A673 (cell line): ENCODE measurements at places on chromosomes 12 and 14.
A peak's percentile ranks its signal among the peaks of the same experiment; 100 is the strongest.

DNA sequence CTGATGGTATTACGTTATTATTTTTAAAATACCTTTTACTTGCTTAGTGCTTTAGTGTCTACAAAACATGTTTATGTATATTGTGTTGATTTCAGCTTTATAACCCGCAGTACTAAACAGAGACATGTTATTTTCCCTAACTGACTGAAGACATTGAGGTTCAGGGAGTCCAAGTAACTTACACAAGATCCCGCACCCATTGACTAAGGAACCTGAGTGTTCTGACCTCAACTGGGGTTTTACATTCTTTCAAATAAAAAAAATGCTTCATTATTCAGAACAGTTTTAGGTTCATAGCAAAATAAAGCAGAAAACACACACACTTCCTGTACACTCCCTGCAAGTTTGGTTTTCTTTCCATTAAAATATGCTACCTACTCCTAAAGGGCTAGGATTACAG is 60.4 kb upstream of the METAP2 start:
- no peak for DNase-seq

DNA sequence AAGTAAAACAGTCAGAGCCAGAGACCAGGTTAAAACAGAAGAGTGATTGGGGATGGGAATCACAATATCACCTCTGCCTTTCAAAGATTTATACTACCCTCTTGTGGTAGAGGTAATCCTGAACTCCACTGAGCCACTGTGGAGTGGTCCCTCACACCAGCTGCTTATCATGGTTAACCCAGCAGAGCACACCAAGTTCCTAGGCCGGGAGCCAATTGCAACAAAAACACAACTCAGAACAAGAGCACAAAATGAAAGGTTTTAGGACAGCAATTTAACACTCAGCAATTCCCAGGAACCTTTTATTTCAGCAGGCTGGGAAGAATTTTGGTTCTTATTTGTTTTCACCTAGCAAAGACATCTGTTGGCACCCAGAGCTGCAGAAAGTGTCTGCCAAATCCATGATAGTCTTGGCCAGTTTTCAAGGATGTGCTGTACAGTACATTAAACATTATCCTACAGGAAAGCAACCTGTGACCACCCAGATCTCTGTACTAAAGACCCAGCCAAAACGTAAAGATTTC is 220.5 kb upstream of the ATXN7L3B start:
- peak; percentile 93 for DNase-seq

- no peak for DNase-seq
Measured at GRCh38 chr12:82981150-82981549, 294.4 kb downstream of the TMTC2 start.

GRCh38 chr12:123242116-123242904 is 9.1 kb downstream of the MTRFR start:
- DNase-seq = peak; percentile 65

- peak; percentile 65 for DNase-seq
Measured at GRCh38 chr12:19553175-19553574, 113.9 kb downstream of the AEBP2 start.

GRCh38 chr14:51176839-51177238 is 63.2 kb upstream of the TMX1 start:
- peak; percentile 47 for DNase-seq

GRCh38 chr14:95774265-95775160 is 60.6 kb upstream of the TCL1A start:
- DNase-seq = peak; percentile 66

DNA sequence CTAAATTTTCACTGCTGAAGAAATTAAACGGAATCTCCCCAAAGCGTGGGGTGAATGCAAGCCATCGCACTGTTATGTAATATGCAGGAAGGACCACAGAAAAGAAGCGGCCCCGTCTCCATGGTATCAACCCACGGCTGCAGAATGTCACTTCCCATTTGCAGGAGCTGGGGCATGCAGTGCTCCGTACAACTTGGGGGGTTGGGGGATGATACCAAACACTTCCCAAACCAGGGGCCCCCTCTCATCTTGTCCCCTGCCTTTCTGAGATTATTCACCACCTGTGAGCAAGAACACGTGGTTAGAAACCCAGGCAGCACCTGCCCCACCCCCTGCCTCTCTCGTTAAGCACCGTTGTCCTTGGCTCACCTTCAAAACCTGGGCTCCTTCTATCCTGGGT is 505.1 kb upstream of the TMEM132C start:
- no peak for DNase-seq

DNA sequence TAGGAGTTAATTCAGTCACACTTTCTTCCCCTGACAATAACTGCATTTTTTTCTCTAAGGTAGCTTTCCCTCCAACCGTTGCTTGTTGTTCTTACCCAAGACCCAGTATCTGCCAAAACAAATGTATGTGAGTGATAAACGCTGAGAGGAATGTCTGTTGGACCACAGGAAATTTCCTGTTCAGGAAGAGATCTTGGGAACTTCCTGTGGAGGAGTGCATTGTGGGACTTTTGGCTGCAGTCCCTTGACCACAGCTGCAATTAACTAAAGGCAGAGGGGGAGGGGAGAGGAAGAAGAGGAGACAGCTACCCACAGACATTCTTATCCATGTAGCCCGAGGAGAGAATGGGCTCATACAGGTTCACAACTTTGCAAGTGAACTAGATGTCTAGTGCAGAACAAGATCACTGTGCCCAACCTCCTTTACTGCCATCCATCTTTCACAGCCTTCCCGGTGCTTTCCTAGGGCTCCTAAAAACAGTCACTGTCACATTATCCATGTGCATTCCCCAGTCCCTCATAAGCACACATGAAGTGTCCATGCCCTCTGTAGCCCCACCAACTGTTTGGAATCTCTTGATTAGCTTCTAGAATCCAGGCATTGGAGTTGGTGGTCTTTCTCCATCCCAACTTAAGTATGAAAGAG is 149.5 kb downstream of the ETV6 start:
- DNase-seq = peak; percentile 85

DNA sequence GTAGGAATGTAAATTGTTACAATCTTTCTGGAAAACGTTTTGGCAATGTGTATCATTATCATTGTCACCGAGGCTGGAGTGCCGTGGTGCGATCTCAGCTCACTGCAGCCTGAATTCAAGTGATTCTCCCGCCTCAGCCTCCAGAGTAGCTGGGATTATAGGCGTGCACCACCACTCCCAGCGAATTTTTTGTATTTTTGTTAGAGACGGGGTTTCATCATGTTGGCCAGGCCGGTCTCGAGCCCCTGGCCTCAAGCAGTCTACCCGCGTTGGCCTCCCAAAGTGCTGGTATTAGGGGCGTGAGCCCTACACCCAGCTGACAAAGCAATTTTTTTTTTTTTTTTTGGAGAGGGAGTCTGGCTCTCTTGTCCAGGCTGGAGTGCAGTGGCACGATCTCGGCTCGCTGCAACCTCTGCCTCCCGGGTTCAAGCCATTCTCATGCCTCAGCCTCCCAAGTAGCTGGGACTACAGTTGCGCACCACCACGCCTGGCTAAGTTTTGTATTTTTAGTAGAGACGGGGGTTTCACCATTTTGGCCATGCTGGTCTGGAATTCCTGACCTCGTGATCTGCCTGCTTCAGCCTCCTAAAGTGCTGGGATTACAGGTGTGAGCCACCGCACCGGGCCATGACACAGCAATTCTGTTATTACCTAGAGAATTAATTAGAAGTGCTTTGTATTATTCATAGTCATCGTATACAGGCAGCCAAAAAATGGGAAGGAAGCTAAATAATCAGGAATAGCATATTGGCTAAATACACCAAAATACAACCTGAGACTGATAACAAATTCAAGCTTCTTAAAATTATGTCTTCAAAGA is 1.2 kb downstream of the ACTR6 start:
- DNase-seq = no peak

DNA sequence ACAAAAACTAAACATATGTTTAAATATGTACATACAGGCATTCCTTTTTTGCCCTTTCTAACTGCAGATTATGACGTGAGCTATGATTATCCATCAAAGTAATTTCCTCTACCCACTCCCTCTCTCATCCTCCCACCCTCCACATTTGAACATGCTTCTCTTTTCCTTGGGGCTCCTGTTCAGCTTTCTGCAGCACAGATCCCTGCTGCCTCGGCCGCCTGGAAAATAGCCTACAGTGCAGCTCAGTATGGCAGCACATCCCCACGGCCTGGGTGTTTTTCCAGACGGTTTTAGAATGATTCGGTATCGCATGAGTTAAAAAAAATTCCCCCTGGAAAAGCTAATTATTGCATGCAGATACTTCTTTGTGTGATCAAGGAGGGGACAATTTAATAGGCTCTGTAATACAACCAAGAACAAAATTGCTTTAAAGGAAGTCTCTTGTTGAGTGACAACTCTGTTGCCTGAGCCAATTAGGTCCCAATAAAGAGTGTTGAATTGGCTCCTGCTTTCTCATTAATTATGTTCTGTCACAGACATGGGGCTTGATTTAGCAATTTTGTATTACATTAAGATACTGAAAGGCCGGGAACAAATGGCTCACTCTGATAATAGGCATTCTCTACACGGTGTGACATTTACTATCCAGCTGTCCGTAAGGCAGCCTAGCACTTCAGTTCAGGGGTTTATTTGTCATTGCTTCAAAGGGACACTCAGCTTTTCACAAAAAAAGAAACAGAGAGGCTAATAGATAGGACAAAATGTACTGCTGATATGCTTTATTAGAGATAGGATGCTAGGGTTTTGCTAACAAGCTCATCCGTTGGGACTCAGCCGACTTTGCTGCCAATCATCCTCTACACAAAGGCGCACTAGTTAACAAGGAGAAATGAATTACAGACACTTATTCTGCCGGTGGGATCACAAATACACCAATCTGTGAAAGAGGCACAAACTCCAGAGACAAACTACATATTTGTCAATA is 285.8 kb upstream of the G2E3 start:
- DNase-seq = peak; percentile 30

DNA sequence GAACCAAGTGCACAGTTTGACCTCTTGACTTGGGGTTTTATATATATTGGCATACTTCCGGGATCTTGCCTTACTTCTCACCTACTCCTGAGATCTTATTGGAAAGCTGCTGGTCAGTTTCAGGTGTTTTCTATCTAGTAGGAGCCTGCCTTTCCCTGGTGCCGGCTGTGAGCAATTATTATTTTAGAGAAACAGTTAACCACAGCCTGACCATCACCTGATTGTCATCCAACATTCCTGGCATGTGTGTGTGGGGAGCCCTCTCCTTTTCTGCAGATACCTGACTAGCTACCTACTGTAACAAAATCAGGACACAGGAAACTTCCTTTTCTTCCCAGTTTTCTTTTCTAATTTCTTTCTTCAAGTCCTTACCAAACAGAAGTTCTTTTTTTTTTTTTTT is 220.4 kb downstream of the ATP23 start:
- no peak for DNase-seq

DNA sequence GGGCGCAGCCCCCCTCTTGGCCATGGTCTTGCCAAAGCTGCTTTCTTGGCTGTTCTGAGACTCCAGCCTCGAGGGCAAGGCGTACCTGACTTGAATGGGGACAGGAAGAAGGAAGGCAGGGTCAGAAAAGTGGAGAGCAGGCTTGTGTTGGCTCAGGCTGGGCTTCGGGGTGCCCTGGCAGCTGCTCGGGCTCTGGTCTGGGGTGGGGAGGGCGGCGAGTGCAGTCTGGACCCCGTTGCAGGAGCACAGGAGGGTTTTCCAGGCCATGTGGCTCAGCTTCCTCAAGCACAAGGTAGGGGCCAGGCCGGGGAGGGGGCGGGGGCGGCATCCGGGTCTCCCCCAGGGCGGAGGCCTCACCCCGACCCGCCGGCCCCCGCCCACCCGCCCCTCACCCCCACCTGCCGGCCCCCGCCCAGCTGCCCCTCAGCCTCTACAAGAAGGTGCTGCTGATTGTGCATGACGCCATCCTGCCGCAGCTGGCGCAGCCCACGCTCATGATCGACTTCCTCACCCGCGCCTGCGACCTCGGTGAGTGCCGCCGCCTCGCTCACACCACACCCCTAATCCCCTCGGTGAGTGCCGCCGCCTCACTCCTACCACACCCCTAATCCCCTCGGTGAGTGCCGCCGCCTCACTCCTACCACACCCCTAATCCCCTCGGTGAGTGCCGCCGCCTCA is 4.2 kb downstream of the NOC4L start:
- DNase-seq = no peak

- no peak for DNase-seq
Measured at GRCh38 chr12:19780460-19780859, 341.2 kb downstream of the AEBP2 start.

DNA sequence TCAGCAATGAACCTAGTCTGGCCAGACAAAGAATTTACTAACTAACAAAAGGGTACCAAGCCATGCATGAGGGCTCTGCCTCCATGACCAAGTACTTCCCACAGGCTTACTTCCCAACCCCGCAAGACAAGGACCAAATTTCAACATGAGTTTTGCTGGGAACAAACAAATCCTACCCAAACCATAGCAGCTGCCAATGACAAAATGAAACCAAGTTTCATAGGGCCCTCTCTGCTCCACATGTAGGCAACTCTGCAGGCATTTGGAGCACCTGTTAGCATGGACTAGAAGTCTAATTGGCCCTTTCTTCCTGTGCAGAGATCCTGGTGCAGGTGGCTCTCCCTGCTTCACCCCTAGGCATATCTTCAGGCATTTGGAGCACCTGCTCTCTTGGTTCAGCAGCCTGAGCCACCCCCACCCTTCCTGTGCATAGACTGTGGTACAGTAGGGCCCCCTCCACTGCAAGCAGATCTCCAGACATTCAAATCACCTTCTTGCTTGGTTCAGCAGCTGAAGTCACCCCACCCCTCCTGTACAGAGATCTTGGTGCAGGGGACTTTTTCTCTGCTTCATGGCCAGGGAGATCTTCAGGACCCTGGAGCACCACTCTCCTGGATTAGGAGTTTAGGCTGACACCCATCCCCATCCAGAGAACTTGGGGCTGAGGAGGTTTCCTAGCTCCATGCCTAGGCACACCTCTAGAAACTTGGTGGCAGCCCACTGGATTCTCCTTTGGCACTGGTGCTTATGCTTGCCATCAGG is 308.7 kb downstream of the RPAP3 start:
- DNase-seq = no peak

DNA sequence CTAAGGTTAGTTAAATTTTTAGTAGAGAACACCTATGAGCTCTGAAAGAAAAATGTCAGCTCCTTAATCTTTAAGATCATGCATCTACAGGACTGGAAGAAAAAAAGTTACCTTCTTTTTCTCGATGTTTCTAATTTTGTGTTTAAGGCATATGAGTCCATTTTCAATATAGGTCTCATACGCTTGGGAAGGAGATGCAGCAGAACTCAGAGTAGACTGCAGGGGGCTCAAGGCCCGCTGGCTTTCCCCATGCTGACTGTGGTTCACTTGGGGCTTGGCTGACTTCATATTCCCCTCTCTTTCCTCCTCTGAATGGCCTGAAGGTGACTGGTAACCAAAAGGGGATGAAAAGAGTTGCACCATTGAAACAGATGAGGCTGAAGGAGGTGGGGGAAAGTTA is 1.5 kb downstream of the CAPRIN2 start:
- DNase-seq = peak; percentile 79

- no peak for DNase-seq
Measured at GRCh38 chr14:78181270-78181669, 11.1 kb downstream of the NRXN3 start.
